Stimulated activated CD8-positive, alpha-beta memory T cell treated with anti-CD3 and anti-CD28 coated beads, Interleukin-15, amount 100 ng/mL, for 4 hours (primary cell): ENCODE measurements at places on chromosomes 3 and 15.

GRCh38 chr3:195403841-195404408 is 38.9 kb downstream of the ACAP2 start:
- no peak for DNase-seq

DNA sequence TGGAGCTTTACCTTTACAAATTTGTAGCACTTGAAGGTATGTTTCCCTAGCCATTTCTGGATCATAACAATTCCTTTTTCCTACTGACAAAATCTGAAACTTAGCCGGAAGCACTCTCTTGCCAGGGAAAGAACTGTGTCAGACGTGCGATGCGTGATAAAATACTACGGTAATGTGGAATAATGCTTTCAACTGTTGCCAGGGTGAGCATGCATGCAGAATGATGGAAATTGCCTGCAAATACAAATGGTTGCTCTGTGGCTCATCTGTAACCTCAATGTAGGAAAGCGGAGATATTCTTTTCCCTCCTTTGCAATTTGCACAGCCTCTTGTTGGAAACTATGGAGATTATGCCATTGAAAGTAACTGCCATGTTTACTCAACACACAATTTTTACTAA is 736.5 kb upstream of the CFAP20DC start:
- DNase-seq, result no peak

- no peak for DNase-seq
Measured at GRCh38 chr3:187150599-187150998, 11.3 kb upstream of the RPL39L start.

- no peak for DNase-seq
Measured at GRCh38 chr3:127764301-127764700, 58.0 kb downstream of the MGLL start.

- peak; percentile 47 for DNase-seq
Measured at GRCh38 chr15:65981837-65982626, 112.7 kb downstream of the RAB11A start.

GRCh38 chr3:188722963-188723362 is 448.8 kb upstream of the TPRG1 start:
- DNase-seq, result no peak

- DNase-seq, result no peak
Measured at GRCh38 chr15:26639966-26640365, 132.9 kb downstream of the GABRB3 start.

- DNase-seq, result no peak
Measured at GRCh38 chr15:71548401-71548807, 261.9 kb upstream of the NR2E3 start.

DNA sequence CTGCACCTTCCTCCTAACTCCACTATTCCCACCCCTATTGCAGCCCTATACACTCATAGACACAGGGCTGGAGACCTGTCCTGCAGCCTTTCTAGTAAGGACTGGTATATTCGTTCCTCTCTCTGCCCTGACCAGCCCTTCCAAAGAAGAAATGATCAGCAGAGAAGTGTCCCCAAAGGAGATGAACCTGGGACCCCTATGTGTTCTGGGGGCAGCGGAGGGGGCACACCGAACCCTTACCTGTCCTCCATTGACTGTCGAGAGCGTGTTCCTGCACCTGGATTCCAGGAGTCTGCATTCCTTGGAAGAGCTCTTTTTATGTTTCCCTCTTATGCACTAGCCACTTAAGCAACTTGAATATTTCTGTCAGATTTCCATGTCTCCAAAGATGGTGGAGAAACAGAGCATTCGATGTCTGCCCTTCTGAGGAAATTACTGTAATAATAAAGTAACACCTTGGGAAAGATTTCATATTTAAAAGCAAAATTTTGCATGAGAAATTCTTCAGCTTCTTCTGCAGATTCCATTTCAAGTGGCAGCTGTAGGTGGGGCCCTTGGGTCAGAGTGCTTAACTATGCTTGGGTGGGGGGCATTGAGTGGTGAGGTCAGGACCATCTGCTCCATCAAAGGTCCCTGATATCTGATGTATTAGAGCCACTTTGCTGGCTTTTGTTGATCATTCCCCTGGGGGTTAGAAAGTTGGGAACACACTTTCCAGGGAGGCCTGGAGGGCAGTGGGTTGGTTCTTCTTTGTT is 6.3 kb downstream of the EPHB1 start:
- no peak for DNase-seq

DNA sequence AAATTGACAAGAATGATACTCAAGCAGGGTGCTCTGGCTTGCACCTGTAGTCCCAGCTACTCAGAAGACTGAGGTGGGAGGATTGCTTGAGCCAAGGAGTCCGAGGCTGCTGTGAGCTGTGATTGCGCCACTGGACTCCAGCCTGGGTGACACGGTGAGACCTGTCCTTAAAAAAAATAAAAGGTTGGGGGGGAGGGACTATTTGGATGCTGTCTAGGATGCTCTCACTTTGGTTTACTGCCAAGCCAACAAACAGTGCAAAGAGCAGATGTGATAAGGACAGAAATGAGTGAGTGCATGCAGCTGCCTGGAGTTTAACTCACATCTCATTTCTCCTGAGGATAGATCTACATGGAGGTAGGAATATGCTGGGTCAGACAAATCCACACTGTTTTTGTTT is 130.0 kb downstream of the FRMD4B start:
- no peak for DNase-seq

DNA sequence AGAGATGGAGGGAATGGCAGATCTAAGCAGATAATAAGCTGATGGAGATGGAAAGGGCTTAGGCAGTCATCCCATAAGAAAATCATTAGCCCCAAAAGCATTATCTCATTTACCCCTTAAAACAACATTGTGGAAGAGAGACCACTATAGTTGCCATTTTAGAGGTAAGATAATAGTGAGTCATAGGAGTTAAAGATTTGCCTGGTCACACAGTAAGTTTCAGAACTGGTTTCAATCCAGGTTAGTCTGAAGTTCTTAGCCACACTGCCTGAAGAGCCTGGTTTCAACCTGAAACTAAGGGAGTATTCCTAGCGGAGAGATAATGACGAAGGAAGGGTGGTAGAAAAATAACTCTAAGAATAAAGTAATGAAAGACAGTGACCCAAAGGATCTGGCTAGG is 13.0 kb upstream of the UBR1 start:
- no peak for DNase-seq

- DNase-seq, result no peak
Measured at GRCh38 chr3:9779075-9779593, 9.4 kb upstream of the CAMK1 start.

GRCh38 chr15:65365229-65365628 is 12.6 kb downstream of the IGDCC3 start:
- DNase-seq, result no peak

DNA sequence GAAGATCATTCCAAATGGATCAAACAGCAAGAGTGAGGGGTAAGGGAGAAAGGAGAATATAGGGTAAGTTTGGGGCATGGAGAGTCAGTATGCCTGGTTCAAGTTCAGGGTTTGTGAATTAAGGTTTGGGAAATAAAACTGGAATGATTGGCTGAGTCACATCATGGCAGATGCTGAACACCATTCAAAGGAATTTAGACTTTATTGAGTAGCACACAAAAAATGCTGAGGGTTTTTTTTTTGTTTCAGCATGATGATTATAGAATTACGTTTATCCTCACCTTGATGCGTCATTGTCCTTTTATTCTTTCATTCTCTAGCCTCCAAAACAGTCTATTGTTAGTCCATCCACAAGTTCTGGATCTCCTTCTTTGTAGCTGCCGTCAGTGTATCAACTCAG is 220.0 kb upstream of the UMPS start:
- DNase-seq, result no peak

GRCh38 chr3:126887686-126888085 is 95.2 kb upstream of the PLXNA1 start:
- no peak for DNase-seq

DNA sequence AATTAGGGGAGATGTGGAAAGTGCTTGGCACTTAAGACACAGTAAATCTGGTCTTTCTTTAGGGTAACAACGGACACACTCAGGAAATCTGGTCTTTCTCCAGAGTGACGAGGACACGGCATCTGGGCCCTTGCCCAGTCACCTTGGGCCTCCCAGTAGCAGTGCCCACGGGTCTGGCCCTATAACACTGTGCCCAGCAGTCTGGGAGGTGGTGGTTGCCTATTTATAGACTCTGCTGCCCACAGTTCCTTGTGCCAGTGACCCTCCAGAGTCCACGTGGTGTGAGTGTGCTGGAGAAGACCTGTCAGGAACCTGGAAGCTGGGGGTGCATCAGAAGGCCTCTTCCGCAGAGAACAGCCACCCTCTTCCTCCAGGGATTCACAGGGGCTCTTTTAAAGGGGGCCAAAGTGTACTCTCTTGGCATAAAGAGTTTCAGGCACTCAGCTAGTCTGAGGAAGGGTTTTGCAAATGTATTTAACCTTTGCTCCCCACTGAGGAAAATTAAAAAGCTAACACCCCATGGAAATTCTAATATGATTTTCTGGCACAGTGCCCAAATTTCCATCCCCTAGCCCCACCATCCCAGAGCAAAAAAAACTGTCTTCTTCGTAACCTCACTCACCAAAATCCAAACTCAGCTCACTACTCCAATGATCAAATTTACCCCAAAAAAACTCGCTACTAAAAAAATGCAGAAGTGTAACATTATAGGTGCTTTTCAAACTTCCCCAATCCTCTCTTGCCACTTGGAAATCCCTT is 15.4 kb downstream of the WNT5A start:
- DNase-seq, result no peak

DNA sequence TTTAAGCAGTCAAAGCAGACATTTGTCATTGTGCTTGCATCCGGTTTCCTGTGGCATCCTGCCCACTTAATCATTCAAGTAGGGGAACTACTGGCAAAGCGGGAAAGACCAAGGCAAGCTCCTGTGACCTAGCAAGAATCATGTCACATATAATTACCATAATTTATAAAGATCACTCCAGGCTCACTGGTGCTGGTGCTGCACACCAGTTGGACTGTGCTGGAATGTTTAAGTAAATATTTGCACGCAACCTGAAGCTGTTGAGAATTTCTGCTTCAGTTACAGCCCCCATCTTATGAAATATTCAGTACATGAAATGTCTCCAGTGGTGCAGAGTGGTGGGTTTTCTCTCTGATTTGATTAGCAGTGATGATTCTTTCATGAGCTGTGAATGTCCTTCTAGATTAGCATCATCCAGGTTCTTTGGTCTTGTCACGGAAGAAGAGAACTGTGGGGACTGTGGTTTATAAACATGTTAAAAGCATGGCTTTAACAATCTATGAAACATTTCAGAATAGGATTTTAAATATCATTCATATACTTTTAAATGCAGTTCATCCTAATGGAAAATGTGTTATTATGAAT is 621.3 kb upstream of the EPHA6 start:
- no peak for DNase-seq

- no peak for DNase-seq
Measured at GRCh38 chr3:192121923-192122322, 605.4 kb downstream of the FGF12 start.

DNA sequence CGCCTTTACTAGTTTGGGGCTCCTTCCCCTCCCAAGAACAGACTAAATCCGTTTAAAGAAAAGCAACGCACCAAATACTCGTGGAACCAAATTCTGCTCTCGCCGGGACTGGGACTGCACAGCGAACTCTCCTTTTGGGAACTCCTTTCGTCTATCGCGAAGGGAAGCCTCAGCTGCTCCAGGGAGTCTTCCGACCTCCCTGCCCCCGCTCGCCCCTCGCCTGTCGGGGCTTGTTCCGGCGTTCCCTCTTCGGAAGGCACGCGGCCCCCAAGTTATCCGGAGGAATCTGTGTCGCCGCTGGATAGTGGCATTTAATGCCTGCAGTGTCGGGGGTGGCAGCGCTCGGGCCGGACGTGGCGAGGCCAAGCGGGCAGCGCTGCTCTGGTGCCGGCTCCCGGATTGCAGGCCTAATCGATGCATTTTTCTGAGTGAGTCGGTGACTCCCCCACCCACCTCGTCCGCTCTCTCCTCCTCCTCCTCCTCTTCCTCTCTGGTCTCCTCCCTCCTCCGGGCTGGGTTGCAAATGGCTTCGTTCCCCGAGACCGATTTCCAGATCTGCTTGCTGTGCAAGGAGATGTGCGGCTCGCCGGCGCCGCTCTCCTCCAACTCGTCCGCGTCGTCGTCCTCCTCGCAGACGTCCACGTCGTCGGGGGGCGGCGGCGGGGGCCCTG is at the start of gene TRIM71:
TSS of gene TRIM71 (plus strand) at position 440 of the 671 bp plus-strand sequence. CDS start at position 524, 84 bp downstream.
- no peak for DNase-seq

DNA sequence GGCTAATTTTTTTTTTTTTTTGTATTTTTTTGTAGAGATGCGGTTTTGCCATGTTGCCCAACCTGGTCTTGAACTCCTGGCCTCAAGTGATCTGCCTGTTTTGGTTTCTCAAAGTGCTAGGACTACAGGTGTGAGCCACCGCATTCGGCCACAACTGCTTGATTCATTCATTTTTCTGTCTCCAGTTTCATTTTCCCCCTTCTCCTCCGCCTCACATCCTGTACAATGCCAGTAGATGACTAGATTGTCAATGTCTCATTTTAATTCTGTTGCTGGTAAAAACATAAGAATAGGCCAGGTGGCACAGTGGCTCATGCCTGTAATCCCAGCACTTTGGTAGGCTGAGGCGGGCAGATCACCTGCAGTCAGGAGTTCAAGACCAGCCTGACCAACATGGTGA is 12.0 kb upstream of the ZNF592 start:
- DNase-seq, result peak; percentile 42

DNA sequence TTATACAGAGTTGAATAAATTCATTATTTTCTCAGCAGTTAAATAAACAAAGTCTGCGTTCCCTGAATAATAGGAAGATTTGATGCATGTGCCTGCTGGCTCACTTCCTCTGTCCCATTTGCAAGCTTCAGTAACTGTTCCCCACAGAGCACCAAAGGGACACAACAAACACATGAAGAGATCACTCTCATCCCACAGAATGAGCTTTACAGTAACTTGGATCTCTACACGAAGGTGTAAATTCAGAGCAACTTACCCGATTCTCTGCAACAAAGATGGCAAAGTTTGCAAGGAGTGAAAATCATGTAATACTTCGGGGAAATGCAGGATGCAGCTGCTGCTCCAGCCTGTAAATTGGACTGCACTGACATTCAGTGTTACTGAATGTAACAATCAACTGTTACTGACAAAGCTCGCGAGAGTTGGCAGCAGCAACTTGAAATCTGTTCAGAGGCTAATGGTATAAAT is at the start of gene BCHE:
TSS of gene BCHE (minus strand) at position 366 of the 468 bp plus-strand sequence. CDS start 6,390 bp downstream, outside the sequence.
- DNase-seq, result no peak

DNA sequence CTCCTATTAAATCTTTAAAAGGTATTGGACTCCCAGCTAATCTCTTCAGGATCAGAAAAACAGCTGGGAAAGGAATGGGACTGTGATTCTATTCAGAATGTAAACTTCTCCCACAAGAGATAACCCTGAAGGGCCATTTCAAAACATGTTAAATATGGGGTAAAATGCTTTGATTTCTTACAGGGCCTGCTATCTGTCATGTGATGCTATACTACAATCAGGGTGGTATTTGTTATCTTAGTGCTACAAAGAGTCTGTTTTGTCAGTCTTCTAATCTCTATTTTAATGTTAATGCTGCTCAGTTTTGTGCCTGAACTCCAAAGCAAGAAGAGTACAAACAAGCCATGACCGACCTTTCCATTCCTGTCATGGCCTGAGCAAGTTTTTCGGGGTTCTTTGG is 186.9 kb downstream of the TBC1D5 start:
- DNase-seq, result no peak

GRCh38 chr3:47464588-47464987 is 11.2 kb downstream of the SCAP start:
- no peak for DNase-seq

GRCh38 chr3:27467545-27467944 is 16.6 kb downstream of the SLC4A7 start:
- DNase-seq, result no peak
